ENCODE measurements at places on chromosomes 2 and 18. TPM values are rescaled to one million over a fixed set of nuclear protein-coding genes. Genes with fewer than 3 reads are reported as not detected.

IL1RL2 gene
- not detected for total RNA-seq

KLHL29 gene
- 8.3 TPM for total RNA-seq

PGAP1 gene
- total RNA-seq: 7.6 TPM

NPAS2 gene
- 15.8 TPM for total RNA-seq

DSG3 gene
- not detected for total RNA-seq

DAW1 gene
- 0.58 TPM for total RNA-seq

CHST9 gene
- not detected for total RNA-seq

IL1RN gene
- not detected for total RNA-seq

NEUROD1 gene
- total RNA-seq: not detected

PRSS56 gene
- total RNA-seq: not detected

SRD5A2 gene
- total RNA-seq: not detected

HES6 gene
- total RNA-seq: 7.2 TPM

LYPD6 gene
- 1.1 TPM for total RNA-seq

CD226 gene
- under 0.01 TPM for total RNA-seq

RAB12 gene
- total RNA-seq: 61.5 TPM

EFEMP1 gene
- total RNA-seq: 1,158 TPM

KCNG3 gene
- total RNA-seq: 0.06 TPM

CFC1B gene
- not detected for total RNA-seq

Measured in glomerular endothelial cell (primary cell).